ENCODE measurements at places on chromosomes 13 and 19.
A peak's percentile ranks its signal among the peaks of the same experiment; 100 is the strongest.

- DNase-seq: peak; percentile 75
Measured at GRCh38 chr19:41144403-41144802, 30.2 kb downstream of the CYP2F1 start.

- no peak for DNase-seq
Measured at GRCh38 chr19:35975608-35976214, 19.3 kb upstream of the SDHAF1 start.

- DNase-seq: no peak
Measured at GRCh38 chr13:52025475-52026245, 1.2 kb downstream of the UTP14C start.

DNA sequence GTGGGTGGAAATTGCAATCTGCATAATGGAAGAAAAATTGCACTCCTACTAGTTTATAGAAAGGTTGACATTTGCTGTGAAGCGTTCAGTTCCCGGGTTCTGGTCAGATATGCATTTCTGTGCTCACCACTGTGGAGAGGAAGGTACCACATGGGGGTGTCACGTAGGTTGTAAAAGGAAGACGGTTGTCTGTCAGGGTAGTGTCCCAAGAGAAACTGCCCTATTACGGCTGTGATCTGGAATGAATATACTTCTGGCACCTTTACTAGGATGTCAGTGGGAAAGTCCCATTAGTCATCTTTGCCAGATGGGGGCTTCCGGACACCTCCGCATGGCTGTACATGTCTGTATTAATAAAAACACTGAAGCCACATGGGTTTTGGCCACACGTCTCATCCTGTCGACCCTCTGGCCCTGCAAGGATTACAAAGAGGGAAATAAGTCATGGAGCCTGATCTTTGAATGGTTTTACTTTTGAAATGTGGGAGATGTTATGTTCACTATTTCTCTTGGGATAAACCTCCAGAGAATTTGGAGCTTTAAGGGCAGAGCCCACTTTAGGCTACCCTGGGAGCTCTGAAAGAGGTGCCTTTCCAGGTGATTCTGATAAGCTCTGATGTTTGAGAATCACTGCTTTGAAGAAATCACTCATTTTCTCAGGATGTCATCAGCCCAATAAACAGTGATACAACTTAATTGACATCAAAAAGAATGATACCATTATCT lies 133.9 kb downstream of the AKAP11 start:
- no peak for DNase-seq

GRCh38 chr19:45716359-45717130 lies 14.2 kb downstream of the FBXO46 start:
- no peak for DNase-seq

DNA sequence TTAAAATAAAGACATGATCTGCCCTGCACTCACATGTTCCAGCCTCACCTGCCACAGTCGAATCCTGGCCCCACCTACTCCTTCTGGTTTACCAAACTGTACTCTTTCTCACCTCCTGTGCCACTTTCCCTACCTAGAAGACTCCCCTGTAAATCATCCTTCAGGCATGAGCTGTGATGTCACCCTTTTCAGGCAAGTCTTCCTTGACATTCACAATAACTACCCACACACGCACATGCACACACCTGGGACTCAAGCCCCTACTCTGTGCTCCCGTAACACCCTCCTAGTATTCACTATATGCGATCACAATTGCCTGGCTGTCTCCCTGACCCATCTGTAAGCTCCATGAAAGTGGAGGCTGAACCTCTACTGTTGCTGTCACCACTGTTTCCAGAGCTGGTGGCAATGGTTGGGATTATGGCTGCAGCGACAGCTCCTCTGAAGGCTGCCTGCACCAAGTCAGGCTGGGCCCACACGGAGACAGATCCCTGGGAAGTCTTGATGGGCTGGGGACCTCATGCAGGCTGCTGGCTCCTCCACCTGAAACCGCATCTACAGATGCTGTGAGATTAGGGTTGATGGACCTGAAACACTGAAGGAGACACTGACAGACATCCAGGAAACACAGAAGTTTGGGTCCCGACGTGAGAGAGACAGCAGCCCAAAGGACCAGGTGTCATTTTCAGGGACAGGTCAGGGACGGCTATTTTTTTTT lies 611.1 kb downstream of the UQCRFS1 start:
- DNase-seq: no peak

GRCh38 chr13:111292710-111293485 lies 27.5 kb upstream of the TEX29 start:
- DNase-seq: no peak

All from stimulated activated CD8-positive, alpha-beta memory T cell treated with anti-CD3 and anti-CD28 coated beads, Interleukin-2, amount 100 ng/mL, for 1 hour (primary cell).